ENCODE measurements at places on chromosomes 6 and 20. TPM values are rescaled to one million over a fixed set of nuclear protein-coding genes. Genes with fewer than 3 reads are reported as not detected.

Gene TJAP1
- 17.9 TPM for total RNA-seq

GRCh38 chr6:111377558-111378120 is 105.4 kb downstream of the REV3L start:
- DNase-seq: no peak

GRCh38 chr20:46010491-46011391 is 2.0 kb downstream of the MMP9 start:
- DNase-seq: no peak

DNA sequence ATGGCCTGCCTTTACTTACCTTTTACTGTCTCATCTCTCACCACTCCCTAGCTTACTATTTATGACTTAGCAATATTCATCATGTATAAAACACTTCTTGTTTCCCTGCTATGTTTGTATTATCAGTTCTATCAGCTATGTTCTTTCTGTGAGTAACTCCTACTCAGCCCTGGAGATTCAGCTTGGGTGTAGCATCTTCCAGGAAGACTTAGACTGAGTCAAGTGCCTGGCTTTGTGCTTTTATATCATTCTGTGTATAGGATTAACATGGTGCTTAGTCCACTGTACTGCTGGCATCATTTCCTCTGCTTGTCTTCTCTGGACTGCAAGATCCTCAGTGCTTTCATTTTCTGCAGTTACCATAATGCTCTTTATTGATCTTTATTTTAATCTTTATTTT is 257.8 kb downstream of the BTBD3 start:
- no peak for DNase-seq

DNA sequence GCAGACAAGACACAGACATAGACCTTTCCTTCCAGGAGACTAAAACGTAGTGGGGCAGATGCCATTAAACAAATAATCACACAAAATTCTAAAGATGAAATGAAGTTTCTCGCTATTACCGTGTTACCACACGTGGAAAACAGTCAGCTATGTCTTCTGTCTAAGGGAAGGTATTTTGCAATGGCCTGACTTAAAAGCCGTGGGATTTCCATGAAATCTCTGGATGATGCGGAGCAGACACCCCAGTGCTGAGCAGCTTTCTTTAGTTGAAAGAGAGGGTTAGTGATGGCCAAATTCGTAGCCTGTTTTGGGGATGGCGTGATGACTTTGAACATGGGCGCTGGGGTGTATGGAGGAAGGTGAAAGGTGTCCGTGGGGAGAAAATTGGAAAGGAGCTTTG is 281.8 kb downstream of the NRN1 start:
- no peak for DNase-seq

Gene ARMH2
- not detected for total RNA-seq

- no peak for DNase-seq
Observed at GRCh38 chr6:43256670-43257366, 13.5 kb downstream of the TTBK1 start.

- DNase-seq: no peak
Observed at GRCh38 chr6:132663661-132664060, 4.7 kb upstream of the TAAR1 start.

GRCh38 chr6:144110210-144110609 is 14.8 kb upstream of the SF3B5 start:
- DNase-seq: no peak

Gene CLDN20
- total RNA-seq: not detected

DNA sequence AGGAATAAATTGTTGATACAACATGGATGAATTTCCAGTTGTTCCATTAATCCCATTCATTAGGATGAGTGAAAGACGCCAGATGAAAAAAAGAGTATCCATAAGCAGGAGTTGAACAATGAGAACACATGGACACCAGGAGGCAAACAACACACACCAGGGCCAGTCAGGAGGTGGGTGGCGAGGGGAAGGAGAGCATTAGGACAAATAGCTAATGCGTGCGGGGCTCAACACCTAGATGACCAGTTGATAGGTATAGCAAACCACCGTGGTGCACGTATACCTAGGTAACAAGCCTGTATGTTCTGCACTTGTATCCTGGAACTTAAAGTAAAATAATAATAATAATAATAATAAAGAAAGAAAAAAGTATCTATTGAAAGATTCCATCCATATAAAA is 11.1 kb downstream of the PCED1A start:
- DNase-seq: no peak

Gene C6orf58
- not detected for total RNA-seq

Gene SIGLEC1
- not detected for total RNA-seq

GRCh38 chr20:3398681-3399252 is 8.7 kb downstream of the DNAAF9 start:
- no peak for DNase-seq

DNA sequence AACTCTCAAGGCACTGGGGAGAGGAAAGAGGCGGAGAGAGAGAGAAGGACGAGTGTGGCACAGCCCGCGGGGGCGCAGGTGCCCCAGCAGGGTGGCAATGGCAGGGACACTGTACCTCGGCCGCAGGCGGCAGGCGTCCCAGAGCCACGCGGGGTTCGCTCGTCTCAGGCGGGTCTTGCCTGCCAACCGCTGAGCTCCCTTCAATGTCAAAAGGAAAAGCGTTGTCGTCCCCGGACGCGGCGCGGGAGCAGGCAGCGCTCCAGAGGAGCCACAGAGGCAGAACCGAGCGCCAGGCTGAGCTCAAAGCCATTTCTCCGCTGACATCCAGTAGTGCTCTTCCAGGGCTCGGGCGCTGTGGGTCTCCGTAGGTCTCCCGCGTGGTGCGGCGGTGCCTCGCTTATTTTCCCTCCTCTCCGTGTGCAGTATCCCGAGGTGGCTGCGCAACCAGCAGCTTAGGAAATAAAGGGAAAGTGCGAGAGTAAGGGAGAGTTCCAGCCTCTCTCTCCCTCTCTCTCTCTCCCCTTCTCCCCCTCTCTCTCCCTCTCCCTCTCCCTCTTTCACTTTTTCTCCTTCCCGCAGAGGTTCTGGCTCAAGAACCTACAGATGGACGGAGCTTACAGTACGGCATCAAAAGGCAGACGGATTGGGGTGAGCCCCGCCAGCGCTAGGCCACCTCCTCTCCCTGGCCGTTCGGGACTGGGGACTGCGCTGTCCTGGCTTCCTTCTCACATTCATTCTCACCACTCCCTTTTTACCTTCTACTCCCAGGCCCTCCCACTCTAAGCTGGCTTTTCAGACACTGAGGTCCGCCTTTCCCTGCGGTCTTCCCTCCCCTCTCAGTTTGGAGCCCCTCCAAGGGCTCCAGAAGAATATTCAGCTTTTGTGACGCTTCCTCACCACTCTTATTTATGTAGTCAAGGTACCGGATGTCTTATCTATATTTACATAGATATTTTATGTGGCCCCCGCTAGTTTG is at the start of gene LAMA4:
Gene LAMA4 (minus strand): TSS at position 727 of the 976 bp plus-strand sequence. CDS start 417 bp downstream, at position 310.
- DNase-seq: peak; percentile 83

Gene RANBP9
- 23.3 TPM for total RNA-seq

Gene OLIG3
- not detected for total RNA-seq

DNA sequence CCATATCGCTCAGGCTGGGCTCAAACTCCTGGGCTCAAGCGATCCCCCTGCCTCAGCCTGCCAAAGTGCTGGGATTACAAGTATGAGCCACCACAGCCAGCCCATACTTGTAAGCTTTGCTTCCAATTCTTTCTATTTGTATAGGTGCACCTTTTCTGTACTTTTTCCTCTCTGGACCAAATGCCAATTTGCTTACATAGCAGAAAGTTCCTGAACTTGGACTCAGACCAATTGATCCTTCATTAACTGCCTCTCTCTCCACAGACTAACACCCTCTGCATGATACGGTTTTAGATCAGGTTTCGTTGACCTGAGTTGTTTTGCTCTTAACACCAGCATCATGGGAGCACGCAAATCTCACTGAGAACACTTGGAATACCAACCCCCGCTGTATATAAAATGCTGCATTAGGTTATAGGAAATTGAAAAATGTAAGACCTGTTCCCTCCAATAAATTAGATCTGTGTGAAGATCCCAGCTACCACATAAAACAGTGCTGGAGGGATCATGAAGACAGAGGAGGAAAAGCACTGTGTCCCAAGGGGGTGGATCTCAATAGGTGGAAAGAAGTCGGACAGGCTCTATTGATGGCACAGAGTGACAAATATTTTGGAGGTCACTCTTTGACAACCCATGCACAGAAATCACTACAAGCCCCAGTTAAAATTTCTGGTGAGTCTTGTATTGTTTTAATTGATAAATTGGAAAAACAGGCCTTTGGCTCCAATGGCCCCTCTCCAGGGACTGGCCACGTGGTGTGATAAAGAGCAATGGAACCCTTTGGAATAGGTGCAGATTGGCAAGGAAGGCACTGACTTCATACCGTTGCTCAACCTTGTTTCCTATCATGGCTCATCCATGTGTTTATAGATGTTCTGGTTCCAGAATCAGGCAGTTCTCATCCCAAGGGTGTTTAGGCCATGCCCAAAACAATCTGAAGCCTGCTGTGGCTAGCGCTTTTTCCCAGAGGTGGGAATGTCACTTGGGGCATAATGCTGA is 51.2 kb downstream of the ISM1 start:
- no peak for DNase-seq

DNA sequence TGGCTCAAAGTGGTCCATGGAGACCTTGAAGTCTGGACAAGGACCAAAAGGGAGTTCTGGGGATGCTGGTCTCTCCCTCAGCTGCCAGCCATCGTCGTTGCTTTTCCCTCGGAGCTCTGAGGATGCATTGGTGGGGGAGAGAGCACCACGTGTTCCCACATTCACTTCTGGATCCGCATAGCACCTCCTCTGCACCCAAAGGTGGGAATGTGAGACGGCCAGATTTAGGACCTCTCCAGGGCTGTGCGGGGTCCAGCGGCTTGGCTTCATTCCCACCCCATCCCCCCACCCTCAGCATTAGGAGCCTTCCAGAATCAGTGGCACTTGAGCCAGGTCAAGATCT is 1.1 kb downstream of the EPB41L1 start:
- DNase-seq: no peak

- no peak for DNase-seq
Observed at GRCh38 chr20:49585585-49586245, 17.8 kb upstream of the PTGIS start.

GRCh38 chr6:79065232-79065631 is 12.8 kb downstream of the PHIP start:
- peak; percentile 22 for DNase-seq

DNA sequence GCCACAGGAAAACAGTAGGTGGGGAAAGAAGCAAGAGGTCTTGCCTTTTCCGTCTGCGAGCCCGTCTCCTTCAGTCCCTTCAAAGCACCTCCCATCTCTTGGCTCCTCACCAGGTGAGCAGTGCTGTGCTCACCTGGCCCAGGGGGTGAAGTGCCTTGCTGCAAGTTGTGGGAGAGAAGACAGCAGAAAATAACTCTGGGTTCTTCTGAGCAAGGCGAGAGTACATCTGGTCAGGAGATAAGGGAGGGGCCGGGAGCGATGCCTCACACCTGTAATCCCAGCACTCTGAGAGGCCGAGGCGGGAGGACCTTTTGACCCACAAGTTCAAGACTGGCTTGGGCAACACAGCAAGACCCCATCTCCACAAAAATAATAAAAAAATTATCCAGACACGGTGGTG is 35.6 kb upstream of the TGM3 start:
- DNase-seq: no peak

DNA sequence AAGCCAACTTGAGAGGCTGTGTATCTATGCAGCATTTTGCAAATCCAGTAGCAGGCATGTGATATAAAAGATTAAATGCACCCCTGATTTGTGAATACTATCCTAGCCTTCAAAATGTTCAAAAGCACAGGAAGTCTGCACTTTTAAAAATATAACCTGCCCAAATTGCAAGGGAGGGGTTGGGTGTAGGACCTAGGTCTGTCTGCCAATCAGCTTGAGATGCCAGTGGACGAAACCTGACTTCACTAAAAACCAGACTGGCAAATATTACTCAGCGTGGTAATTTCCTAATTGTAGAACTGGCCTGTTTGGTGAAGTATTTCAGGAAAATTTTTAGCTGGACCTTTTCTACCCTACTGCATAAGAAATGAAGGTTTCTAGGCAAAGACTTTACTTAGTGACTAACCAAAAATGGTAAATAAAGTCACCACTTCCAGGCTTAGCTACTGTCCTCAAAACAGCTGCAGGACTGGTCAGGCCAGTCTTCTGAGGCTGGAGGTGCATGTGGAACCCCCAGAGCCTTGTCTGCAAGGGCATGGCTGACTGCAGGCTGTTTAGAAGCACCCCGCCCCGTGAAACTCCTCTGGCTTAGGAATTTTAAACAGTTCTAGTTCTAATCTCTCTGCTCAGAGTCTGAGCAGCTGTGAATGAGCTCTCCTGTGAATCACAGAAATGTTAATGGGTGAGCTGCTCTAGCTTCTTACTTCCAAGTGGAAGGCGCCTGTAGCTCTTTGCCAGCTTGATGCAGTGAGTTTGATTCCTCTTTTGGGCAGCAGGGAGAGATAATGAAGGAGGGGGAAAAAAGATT is 104.4 kb upstream of the ESR1 start:
- no peak for DNase-seq

Gene TFEB
- 5.7 TPM for total RNA-seq

Gene RNF39
- not detected for total RNA-seq

Gene HUS1B
- 1.5 TPM for total RNA-seq
